ENCODE measurements at places on chromosomes 1 and 21.

DNA sequence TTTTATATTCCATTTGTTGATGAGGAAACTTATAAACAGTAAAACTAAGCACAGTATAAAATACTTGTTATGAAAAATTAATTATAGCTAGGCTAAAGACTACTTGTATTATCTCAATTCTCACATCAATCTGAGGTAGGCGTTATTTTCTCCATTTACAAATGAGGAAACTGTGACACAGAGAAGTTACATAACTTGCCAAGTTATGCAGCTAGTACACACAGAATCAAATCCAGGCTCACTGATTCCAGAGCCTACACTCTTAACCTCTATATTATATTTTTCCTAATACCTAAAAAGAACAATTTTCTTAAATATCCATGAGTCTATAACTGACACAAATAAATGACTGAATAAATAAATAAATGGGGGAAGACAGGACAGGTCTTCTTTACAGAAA is 11.2 kb upstream of the VPS45 start:
- H3K27ac ChIP-seq: no peak overlapping the region
- no peak for DNase-seq
- no peaks in the 10 kb centered on the region for H3K4me1 ChIP-seq
- H3K27me3 ChIP-seq: no peaks in the 10 kb centered on the region
- no peaks in the 10 kb centered on the region for H3K36me3 ChIP-seq

DNA sequence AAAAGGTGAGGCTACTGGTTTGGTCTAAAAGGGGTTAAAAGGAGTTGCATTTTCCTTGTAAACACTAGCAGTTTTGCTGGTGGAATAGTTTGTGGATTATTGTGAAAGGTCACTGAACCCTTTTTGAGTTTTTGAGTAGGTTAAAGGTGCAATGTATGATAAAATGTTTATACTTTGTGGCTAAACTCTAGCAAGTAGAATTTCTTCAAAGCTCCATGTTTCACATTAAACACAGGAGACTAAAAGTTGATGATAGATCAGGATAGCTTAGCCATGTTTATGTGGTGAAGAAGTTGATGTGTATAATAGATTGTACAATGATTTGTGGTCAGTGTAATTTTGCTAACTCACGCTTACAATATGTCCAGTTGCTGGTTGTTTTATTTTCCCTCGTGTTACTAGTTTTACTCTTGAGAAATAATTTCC is 13.1 kb downstream of the ZNF326 start:
- no peak for DNase-seq
- H3K27me3 ChIP-seq: no peaks in the 10 kb centered on the region
- no peak overlapping the region for H3K27ac ChIP-seq

GRCh38 chr1:178172939-178173338 is 79.0 kb downstream of the RASAL2 start:
- no peaks in the 10 kb centered on the region for H3K27me3 ChIP-seq
- peaks cover 14% of the 10 kb centered on the region for H3K4me1 ChIP-seq
- no peak overlapping the region for H3K27ac ChIP-seq

DNA sequence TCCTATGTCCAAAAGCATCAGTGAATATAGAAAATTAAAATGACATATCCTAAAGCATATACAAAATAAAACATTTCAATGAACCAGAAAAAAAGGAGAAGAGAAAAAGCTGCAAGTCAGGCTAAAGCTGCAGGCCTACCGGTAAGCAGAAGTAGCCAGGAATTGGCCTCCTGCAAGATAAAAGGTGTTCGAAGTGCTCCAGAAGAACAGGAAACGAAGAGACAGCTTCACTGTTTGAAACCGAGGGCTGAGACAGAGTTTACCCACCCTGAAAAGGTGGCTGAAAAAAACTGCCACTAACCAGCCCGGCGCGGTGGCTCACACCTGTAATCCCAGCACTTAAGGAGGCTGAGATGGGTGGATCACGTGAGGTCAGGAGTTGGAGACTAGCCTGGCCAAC is 37.4 kb downstream of the NSL1 start:
- H3K27ac ChIP-seq: no peak overlapping the region
- no peak for DNase-seq
- no peak overlapping the region for H3K4me3 ChIP-seq
- peaks cover 38% of the 10 kb centered on the region for H3K36me3 ChIP-seq
- no peaks in the 10 kb centered on the region for H3K27me3 ChIP-seq
- H3K4me1 ChIP-seq: no peaks in the 10 kb centered on the region

DNA sequence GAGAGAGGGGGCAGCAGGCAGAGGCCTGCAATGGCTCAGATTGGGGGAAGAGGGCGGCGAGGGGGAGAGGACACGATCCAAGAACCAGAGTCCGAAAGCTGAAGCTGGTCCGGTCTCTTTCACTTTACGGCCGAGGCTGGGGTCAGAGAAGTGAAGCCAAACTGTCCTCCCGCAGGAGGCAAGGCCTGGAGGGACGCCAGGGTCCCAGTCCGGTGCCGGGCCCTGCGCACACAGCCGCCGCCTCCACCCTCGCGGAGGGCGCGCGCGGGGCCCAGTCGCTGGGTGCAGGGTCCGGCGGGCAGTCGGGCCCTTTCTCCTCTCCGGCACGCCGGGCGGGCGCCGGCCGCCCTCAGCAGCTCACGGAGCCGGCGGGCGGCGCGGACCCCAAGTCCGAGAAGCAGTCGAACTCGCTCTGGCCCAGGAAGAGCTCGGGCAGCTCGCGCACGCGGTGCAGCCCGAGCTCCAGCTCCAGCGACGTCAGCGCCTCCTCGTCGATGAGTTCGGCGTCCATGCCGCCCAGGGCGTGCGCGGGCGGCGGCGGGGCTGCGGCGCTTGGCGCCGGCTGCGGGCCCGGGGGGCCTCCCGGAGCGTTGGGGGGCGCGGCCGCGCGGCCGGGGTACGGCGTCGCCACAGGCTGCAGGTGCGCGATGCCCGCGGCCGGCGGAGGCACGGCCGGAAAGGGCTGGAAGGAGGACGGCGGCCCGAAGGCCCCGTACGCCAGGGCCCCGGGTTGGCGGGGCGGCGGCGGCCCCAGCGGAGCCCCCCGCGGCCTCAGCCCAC is 749 bp downstream of the CITED4 start:
- H3K27me3 ChIP-seq: peaks cover 48% of the 10 kb centered on the region
- peak; percentile 44 for DNase-seq
- H3K27ac ChIP-seq: no peak overlapping the region
- H3K4me3 ChIP-seq: peak overlapping the region; percentile 56
- H3K4me1 ChIP-seq: peaks cover 15% of the 10 kb centered on the region

- H3K36me3 ChIP-seq: no peaks in the 10 kb centered on the region
- DNase-seq: no peak
Observed at GRCh38 chr1:41891199-41891896, 27.4 kb downstream of the HIVEP3 start.

- no peaks in the 10 kb centered on the region for H3K27me3 ChIP-seq
- H3K36me3 ChIP-seq: no peaks in the 10 kb centered on the region
- no peaks in the 10 kb centered on the region for H3K4me1 ChIP-seq
- no peak overlapping the region for H3K27ac ChIP-seq
Observed at GRCh38 chr1:33454646-33455282, 17.7 kb upstream of the ZSCAN20 start.

- H3K4me1 ChIP-seq: no peaks in the 10 kb centered on the region
- H3K4me3 ChIP-seq: no peak overlapping the region
- no peak overlapping the region for H3K27ac ChIP-seq
- H3K27me3 ChIP-seq: no peaks in the 10 kb centered on the region
- no peak for DNase-seq
Observed at GRCh38 chr21:37155186-37155585, 82.1 kb downstream of the TTC3 start.

DNA sequence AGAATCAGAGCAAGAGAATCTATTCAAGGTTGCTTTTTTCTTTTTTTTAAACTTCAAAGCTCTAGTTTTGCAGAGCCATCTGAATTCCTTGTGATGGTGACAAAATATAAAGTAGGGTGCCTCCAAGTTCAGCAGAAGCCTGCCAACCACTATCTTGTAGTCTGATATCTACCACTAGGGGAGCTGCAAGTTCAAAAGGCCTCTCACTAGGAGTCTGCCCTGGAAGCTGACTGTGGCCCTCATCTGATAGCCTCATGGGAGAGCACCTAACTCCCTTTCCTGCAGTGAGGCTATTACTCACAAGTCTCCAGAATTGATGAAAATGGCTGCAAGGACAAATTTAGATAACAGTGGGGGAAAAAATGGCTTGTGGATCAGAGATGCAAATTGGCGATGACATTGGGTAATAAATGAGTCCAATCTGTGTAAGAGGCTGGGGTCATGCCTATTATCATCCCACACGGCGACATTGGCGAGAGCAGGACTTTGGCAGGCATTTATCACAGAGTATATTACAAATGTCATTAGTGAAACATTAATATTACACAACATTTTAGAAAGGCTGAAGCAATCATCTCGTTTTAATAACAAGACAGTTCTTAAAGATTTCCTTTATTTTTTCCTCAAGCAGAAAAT is 10.7 kb upstream of the ZP4 start:
- H3K4me1 ChIP-seq: no peaks in the 10 kb centered on the region
- no peak overlapping the region for H3K27ac ChIP-seq
- no peak for DNase-seq
- H3K4me3 ChIP-seq: no peak overlapping the region
- H3K27me3 ChIP-seq: no peaks in the 10 kb centered on the region
- H3K36me3 ChIP-seq: no peaks in the 10 kb centered on the region

DNA sequence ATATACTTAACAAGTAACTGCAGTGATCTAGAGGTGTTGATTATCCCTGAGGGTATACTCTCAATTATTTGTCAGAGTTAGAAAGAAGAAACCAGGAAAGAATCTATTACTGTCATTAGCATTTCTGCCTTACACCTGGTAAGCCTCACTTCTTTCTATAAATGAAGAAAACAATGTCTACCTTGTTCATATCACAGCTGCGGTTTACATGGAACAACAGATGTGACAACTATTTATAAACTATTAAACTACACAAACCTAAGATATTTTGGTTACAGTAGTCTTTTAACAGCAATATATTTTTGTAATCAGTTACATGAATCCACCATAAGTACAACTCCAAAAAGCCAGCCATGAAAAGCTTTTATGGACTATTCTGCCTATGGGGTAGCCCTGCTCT is 40.7 kb downstream of the GON4L start:
- no peak overlapping the region for H3K27ac ChIP-seq
- no peak overlapping the region for H3K4me3 ChIP-seq
- H3K4me1 ChIP-seq: no peaks in the 10 kb centered on the region
- H3K27me3 ChIP-seq: no peaks in the 10 kb centered on the region
- no peak for DNase-seq

All from neuronal stem cell (in vitro differentiated cells).